ENCODE measurements at places on chromosomes 1 and 21.
A peak's percentile ranks its signal among the peaks of the same experiment; 100 is the strongest.

DNA sequence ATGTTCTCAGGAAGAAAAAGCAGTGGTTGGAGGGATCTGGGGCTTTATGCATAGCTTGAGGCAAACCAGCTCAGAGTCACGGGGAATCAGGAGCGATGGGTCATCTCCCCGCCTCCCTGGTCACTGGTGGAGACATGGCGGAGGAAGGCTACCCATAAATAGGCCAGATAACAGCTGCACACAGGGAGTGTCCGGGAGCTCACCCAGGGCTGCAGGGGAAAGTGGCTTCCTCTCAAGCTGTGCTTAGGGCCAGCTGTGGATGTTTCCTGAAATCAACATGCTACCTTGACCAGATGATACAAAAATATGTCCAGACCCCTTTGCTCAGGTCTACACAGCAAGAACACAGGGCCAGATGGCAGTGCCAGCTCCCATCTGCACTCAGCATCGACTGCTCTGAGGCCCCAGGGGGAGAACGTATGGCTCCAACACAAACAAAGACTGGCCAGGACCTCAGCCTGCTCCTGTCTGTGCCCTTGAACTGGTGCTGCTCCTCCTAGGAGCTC is 27.1 kb upstream of the RERE start:
- ATAC-seq: no peak

DNA sequence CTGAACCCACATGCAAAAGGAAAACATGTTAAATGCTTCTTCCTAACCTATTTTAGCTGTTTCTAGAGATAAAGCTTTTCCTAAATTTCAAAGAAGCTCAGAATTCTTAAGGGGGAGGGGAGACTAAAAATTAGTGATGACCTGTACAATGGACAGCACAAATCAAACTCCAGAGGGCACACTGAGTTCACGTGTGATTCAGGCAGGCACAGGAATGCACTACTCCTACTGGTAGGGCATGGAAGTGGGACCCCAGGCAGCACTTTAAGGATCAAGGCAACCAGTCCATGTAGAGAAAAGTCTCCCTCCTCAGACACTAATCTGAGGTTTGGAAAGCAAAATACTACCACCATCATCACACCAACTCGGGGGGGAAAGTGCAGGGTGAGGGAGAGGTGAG is 31.3 kb upstream of the CLCA4 start:
- ATAC-seq: no peak

DNA sequence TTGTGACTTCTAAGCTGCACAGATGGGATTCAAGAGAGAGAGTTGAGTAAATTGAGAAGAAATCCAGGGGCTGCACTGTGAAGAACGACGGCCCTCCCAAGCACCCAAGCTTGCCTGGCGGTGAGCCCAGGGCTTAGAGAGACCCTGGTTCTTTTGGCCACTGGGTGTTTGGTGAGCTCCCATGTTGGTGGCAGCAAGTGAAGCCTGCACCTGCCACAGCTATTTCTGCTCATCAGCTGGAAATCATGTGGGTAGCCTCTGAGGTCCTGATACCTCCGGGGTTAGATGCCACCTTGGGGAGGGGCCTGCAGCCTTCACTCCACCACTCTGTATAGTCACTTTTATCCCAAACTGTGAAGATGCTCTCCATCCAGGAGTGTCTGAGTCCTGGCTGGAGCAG is 6.2 kb upstream of the BTG2 start:
- no peak for ATAC-seq

DNA sequence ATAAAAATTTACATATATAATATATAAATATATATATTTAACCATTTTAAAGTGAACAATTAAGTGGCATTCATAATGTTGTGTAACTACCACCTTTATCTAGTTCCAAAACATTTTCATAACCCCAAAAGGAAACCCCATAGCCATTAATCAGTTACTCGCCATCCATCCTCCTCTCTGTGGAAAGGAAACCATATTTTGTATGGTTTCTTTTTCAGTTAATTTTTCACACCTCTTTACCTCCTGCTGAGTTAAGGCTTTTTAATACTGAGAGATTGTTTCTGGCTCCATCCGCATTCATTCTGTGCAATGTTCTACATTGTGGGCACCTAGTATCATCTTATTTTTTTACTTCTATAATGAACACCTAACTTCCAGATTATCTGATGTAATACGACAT is 512.1 kb downstream of the LMO4 start:
- ATAC-seq: no peak

DNA sequence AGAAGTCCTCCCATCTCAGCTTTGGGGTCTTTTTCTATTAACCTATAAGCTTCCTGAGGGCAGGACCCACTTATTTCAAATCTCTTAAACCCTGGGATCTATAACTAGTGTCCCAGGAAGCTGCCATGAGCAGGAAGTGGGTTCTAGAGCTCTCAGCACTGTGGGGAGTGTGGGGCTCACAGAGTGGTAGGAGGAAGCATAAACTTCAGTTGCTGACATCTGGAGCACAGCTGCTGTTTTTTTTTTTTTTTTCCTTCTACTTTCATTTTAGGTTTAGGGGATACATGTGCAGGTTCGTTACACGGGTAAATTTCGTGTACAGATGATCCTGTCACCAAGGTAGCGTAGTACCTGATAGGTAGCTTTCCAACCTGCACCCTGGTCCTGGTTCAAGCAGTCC is 59.3 kb downstream of the AK4 start:
- no peak for ATAC-seq

- peak; percentile 53 for ATAC-seq
These were observed at the start of gene GPX7 for GRCh38 chr1:52601991-52602855. TSS of gene GPX7 (plus strand) at chr1:52602371. CDS start at chr1:52602410, 39 bp downstream.

- no peak for ATAC-seq
These were observed 37.8 kb upstream of the FMOD start for GRCh38 chr1:203388683-203389082.

- peak; percentile 66 for ATAC-seq
These were observed 18.8 kb downstream of the RGS13 start for GRCh38 chr1:192654591-192655251.
